ENCODE measurements at places on chromosomes 12 and 14. TPM values are rescaled to one million over a fixed set of nuclear protein-coding genes. Genes with fewer than 3 reads are reported as not detected.

DNA sequence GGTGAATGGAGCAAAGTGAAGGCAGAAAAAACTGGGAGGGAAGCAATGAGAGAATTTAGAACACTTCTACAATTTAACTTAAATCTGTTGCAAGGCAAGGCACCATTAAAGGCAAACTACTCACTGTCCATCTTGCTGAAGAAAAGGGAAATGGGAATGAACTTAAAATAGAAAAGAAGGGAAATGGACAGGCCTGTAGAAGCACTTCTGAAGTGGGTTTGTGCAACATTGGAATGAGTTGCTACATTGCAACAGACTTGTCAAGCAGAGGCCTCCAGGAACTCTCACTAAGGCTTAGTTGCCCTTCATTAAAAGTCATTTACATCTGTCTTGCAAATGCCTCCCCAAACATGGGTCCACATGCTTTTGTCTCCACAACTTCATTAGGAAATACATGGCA is 13.7 kb upstream of the OR10AD1 start:
- DNase-seq: peak; percentile 22

DNA sequence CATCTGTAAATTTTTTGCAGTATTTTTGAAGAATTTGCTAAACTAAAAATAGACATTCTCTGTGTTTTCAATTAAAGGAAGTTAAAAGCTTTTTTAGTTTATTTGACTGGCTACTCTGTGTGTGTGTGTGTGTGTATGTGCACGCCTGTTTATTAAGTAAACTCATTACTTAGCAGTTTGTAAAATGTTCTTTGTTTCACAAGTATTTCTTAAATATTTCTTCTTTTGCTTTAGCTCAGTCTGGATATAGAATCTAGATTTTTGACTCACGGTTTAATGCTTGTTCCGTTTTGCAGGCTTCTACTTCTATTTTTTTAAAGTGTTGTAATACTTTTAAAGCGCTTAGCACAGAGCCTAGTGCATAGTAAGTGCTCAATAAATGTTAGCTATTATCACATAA is 46.5 kb upstream of the KCNMB4 start:
- DNase-seq: no peak

Gene TSPAN19
- 13.7 TPM for total RNA-seq

Gene TPPP2
- total RNA-seq: 0.65 TPM

GRCh38 chr14:79586989-79587598 is 624.2 kb downstream of the DIO2 start:
- peak; percentile 57 for DNase-seq

DNA sequence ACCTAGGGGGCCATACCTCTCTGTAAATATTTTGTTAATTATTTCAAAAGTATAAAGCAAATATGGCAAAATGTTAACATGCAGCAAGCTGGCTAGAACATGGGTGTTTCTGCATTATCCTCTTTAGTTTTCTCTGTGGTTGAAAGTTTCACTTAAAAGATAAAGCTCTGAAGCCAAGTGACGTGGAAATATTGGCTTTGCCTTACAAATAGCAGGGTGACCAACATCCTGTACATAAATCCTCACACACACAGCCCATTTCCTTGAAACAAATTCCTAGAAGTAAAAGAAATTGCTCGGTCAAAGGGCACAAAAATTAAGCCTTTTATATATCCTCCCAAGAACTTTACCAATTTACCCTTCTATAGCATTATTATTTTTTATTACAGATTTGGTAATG is 10.6 kb upstream of the VWF start:
- no peak for DNase-seq

Gene OASL
- total RNA-seq: 0.60 TPM

- DNase-seq: no peak
These were observed 153.5 kb upstream of the HMGA2 start for GRCh38 chr12:65670775-65671174.

DNA sequence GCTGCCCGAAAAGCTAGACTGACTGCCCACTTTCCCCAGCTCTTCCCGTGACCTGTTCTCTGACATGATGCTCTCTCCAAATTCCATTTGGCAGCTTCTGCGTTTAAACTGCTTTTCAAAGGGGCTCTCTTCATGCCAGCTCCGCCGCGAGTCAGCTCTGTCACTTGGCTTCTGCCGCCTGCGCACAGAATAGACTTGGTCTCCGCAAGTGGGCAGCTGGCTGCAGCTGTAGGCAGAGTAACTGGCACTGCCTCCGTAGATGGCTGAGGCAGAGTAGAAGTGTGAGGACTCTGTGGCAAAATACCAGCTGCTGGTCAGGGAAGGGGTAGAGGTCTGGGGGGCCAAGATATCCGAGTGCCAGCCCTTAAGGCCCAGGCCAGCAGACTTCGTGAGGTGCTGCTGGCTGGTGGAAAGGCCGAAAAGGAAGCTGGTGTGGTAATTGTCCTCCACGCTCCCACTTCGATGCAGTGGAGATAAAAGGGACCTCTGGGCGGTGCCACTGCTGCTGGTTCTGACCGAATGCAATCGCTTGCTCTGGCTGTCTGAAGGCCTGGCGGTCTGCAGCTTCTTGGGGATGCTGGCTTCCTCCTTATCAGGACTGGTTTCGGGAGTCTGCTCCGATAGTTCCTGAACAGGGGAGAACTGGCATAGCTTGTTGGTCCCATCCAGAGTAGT is 85.7 kb downstream of the DUSP16 start:
- no peak for DNase-seq

Gene KRT80
- 1.8 TPM for total RNA-seq

- no peak for DNase-seq
These were observed 9.3 kb downstream of the PLEKHD1 start for GRCh38 chr14:69493791-69494190.

DNA sequence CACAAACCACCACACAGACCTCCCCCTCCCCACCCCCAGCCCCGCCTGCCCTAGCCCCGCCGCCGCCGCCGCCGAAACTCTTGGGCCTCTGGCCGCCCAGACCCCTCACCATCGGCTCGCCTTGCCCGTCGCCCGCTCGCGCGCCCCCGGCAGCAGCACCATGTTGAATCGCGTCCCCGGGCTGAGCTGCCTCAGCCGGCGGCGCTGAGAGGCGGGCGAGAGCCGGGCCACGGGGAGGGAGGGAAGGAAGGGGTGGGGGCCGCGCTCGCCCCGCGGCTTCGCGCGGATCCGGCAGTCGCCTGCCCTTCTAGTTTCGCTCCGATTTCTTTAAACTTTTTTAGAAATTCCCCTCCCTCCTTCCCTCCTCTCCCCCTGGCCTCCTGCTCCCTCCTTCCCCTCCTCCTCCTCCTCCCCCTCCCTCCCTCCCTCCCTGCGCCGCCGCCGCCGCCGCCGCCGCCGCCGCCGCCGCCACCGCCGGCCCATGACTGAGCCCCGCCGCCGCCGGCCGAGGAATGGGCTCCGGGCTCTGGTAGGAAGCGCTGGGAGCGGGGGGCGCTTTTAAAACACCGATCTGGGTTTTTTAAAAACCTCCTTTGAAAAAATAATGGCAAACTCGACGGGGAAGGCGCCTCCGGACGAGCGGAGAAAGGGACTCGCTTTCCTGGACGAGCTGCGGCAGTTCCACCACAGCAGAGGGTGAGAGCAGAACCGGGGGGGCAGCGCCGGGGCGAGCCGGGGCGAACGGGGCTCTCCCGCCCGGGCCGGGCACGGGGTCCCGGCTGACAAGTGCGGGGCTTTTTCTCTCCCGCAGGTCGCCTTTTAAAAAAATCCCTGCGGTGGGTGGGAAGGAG is at the start of gene ARID2:
TSS of gene ARID2 (plus strand) at position 474 of the 851 bp plus-strand sequence. CDS start at position 605, 131 bp downstream.
- peak; percentile 83 for DNase-seq

GRCh38 chr14:77641534-77642341 is 25.3 kb upstream of the SPTLC2 start:
- DNase-seq: peak; percentile 75

Gene CLECL1
- total RNA-seq: 2.1 TPM

Gene KSR2
- total RNA-seq: 0.51 TPM

DNA sequence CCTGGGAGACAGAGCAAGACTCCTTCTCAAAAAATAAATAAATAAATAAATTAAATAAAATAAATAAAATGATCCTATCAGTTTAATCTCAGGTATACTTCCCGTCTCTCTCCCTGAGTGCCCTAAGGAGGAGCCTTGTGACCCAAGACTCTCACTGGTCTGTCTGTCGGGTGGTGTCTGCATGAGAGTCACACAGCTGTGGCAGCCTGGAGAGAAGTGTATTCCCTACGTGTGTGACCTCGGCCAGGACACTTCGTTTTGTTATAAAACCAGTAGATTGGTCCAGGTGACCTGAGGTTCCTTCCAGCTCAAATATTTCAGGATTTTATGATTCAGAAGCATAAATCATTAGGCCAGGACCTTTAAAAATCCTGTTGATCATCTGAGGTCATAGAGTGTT is 4.8 kb downstream of the SYNE3 start:
- no peak for DNase-seq
